ENCODE measurements at places on chromosomes 1 and 21.

- DNase-seq, result no peak
These were observed 21.5 kb upstream of the FAM43B start for GRCh38 chr1:20530901-20531300.

DNA sequence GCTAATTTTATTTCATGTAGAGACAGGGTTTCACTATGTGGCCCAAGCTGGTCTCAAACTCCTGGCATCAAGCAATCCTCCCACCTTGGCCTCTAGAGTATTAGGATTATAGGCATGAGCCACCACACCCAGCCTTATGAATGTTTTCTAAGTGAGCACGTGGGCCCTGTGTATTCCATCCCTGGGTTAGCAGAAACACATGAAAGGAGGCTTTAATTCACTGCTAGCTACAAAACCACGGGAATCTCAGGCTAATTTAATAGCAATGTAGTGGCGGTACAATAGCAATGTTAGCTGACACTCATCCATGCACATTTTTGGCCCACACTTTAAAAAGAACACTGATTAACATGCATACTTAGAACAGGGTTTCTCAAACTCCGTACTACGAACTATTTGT is 32.0 kb downstream of the VTCN1 start:
- no peak for DNase-seq

GRCh38 chr1:26096471-26096870 is 15.2 kb upstream of the PDIK1L start:
- no peak for DNase-seq

- peak; percentile 54 for DNase-seq
These were observed 8.0 kb downstream of the ELOA start for GRCh38 chr1:23751050-23751814.

- DNase-seq, result no peak
These were observed 78.4 kb downstream of the ALPL start for GRCh38 chr1:21587602-21587953.

GRCh38 chr1:202131956-202132821 is 9.5 kb downstream of the GPR37L1 start:
- DNase-seq, result no peak

DNA sequence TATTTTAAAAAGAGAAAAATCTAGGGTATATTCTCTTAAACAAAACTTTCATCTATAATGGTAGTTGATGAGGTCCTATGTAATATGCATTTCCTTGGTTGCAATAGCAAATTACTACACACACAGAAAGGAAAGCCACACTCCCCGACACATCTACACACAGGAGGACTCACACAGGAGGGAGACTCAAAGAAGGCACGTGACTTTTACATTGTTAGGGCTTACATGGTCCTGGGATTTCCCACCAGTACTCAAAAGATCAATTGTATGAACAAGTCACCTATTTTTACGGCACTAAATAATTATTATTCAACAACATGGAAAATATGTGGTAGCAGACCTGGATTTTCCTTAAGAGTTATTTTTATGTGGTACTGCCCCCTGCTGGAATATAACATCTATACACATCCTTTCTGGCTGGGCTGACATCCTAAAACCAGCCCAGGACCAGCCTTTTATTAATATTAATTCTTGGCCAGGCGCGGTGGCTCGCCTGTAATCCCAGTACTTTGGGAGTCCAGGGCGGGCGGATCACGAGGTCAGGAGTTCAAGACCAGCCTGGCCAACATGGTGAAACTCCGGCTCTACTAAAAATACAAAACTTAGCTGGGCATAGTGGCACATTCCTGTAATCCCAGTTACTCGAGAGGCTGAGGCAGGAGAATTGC is 33.9 kb upstream of the LGALS8 start:
- DNase-seq, result no peak

GRCh38 chr1:226404904-226405222 is 3.0 kb downstream of the PARP1 start:
- DNase-seq, result no peak

DNA sequence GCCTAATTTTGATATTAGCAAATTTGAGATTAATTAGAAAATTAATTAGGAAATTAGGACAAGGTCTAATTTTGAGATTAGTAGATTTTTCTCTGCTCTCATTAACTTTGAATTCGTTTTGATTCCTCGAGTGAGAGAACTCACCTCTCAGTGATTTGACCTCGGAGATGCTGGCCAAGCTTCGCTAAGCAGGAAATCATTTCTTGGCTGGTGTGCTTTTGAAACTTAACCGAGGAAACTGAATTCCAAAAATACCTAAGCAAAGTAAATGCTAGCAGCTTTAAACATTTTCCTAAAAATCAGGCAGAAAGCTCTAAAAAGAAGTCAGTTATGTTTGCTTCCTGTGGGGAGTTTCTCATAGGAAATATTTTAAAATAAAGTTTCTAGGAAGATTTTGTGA is 34.9 kb downstream of the CDC14A start:
- DNase-seq, result no peak

GRCh38 chr1:233459470-233459945 is 132.0 kb downstream of the MAP3K21 start:
- no peak for DNase-seq

DNA sequence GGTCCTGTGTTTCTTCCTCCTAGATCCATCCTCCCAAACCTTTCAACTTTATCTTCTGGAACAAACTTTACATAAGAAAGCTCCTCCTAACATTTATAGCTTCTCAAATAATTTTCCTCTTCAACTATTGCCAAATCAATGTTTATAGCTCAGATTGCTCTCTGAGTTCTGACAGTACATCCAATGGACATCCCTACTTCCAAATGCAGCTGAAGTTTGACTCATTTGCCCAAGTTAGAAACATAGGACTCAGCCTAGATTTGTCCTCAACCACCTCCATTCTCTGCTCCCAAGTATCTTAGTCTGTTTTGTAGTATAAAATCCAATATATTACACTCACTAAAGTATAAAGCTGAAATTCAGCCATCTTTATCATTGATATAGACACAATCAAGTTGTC is 62.6 kb downstream of the ALG14 start:
- no peak for DNase-seq

DNA sequence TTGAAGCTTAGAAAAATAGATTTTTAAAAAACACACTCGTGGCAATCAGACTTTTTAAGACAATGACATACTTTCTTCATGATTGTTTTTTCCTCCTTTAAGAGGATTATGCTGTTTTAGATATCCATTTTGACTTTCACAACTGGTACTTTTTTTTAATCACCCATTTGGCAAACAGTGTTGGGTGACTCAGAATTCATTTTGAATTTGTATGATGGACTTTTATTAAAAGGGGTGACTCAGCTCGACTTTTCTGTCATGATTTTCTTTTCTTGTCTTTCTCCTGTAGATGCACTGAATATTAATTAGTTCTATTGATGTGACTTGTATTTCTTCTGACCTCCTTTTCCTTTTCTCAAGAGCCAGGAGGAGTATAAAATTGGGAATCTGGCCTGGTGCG is 44.7 kb downstream of the FMN2 start:
- DNase-seq, result no peak

DNA sequence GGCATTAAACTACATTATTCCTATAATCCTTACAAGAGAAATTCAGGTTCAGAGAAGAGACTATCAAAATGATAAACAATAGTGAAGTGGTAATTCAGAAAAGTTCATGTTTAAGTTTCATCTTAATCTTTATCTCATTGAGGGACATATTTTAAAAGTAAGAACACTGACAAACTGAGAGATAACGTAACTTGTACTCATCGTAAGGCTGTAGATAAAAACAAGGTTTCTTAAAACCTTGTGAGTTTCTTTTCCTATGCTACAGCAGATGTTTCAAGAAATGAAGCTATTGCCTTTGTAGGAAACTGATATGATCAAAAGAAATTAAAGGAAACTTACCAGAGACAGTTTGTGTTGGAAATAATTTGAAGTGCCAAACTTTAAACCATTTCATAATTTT is 65.0 kb downstream of the RERE start:
- no peak for DNase-seq

DNA sequence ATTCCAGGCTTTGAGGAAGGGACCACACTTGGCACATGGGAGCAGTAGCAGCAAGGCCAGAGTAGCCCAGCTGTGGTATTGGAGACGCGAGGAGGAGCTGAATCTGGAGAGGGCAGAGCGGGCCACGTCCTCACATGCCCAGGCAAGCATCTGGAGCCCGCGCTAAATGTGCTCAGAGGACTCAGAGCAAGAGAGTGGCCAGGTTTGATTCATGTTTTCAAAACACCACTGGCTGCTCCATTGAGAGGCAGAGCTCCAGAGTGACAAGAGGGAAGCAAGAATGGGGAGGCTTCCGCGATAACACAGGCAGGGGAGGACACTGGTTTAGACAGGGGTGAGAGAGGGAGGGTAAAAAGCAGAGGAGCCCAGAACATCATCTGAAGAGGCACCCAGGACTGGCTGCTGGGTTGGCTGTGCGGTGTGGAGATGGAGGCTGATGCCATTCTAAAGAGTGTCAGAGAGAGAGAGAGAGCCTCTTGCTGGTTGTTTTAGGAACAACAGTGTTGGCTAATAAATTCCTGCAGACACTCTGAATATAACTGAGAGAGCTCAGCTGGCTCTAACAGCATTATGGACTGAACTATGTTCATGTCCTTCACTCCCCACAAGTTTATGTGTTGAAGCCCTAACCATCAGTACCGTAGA is 32.3 kb downstream of the RCAN1 start:
- peak; percentile 23 for DNase-seq

GRCh38 chr1:40592107-40592803 is 60.8 kb downstream of the ZNF684 start:
- no peak for DNase-seq

DNA sequence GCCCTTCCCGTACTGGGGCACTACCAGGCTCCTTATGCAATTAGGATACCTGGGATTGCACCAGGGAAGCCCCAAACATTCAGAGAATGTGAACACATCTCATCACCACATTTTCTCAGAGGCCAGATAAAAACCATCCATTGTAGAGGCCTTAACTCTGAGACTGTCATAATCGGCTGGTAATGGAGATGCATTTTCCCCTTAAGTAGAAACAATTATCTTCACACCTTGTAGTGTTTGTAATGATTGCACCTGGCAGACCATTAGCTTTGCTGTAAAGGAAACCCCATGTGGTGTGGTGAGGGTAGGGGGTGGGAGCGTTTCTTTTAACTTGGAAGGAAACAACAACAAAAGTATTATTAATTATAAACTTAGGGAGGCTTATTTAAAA is 90.0 kb upstream of the TLR5 start:
- DNase-seq, result no peak

DNA sequence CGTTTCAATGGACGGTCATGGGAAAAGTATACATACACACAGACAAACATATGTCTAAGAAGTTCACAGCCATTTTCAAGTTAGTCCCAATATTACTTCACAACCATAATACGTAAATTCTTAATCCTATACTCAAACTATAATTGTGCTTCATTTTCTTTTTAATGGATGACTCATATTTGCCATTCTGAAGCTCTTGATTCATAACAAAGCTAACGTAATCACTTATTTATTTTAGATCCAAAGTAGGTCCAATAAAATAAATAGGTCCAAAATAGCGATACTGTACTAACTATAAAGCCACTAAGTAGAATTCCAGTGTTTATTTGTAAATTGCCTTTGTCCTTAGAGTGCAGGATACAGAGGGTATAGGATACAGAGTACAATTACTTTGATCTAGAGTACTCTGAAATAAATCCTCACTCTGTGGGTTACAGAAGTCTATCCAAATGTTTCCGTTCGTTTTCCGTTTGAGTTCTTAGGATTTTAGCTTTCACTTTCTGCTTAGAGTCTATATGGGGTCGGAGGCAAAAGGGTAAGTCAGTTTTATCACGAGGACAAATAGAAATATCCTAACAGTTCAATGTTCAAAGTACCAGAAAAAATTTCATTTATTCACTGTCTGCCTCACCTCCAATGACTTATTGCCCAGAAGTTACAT is 8.8 kb upstream of the C1orf115 start:
- no peak for DNase-seq

- DNase-seq, result no peak
These were observed 3.4 kb downstream of the BLZF1 start for GRCh38 chr1:169371404-169371803.
